ENCODE measurements at places on chromosomes 4 and X. TPM values are rescaled to one million over a fixed set of nuclear protein-coding genes. Genes with fewer than 3 reads are reported as not detected.

CCSER1 gene
- not detected for total RNA-seq

RPL10 gene
- 3,218 TPM for total RNA-seq

GAGE12J gene
- total RNA-seq, result not detected

S100G gene
- not detected for total RNA-seq

CLNK gene
- total RNA-seq, result 0.11 TPM

TCEAL9 gene
- 2.8 TPM for total RNA-seq

KLB gene
- total RNA-seq, result not detected

ETDA gene
- not detected for total RNA-seq

RRH gene
- 0.44 TPM for total RNA-seq

DGKK gene
- not detected for total RNA-seq

GRCh38 chr4:101835121-101835904, 44.8 kb downstream of the BANK1 start:
- H3K4me3 ChIP-seq, result no peak overlapping the region
- H3K36me3 ChIP-seq, result no peaks in the 10 kb centered on the region
- H3K27me3 ChIP-seq, result no peaks in the 10 kb centered on the region
- no peak for DNase-seq
- no peak overlapping the region for H3K27ac ChIP-seq

- H3K4me1 ChIP-seq, result no peaks in the 10 kb centered on the region
- H3K36me3 ChIP-seq, result no peaks in the 10 kb centered on the region
These were observed at the start of gene SMIM10 for GRCh38 chrX:134990801-134991481. Gene SMIM10, plus strand, starts transcription at chrX:134990991. Its CDS starts 105 bp downstream, at chrX:134991096.

DNA sequence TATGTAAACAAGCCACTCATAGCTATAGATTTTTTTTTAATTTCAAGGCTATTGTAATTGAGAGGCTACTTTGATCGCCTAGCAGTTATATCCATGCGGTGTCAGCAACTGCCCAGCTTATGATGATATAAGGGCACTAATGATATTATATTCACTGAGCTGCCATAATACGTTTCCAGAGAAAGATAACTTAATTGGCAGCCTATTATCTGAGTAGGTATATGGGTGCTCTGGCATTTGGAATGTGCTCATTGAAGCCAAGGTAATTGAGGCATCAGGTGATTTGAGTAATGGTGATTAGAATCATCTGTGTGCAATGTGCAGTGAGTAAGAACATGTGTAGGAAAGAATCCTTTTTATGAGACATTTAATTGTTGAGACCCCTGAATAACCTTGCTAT, 490.0 kb downstream of the CENPC start:
- no peaks in the 10 kb centered on the region for H3K36me3 ChIP-seq
- H3K27me3 ChIP-seq, result no peaks in the 10 kb centered on the region
- no peaks in the 10 kb centered on the region for H3K4me1 ChIP-seq
- no peak overlapping the region for H3K4me3 ChIP-seq
- no peak for DNase-seq
- H3K27ac ChIP-seq, result no peak overlapping the region

DNA sequence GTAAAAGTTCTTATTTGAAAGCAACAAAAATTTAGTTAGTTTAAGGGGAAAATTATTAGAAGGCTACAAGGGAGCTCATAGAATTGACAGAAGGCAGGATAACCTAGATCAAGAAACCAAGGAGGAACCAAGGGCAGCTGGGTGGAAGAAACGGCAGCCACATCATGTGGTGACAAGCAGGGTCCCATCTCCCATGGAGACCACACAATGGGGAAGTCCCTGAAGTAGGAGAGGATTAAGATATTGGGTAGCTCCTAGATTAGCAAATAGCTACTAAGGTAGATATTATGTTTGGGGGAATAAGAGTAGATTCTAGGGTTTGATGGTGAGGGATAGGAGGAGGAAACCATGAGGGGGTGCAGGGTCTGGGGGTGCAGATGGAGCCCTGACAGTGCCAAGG, 48.0 kb upstream of the TMEM154 start:
- no peak overlapping the region for H3K27ac ChIP-seq
- H3K27me3 ChIP-seq, result no peaks in the 10 kb centered on the region
- H3K4me3 ChIP-seq, result no peak overlapping the region
- H3K36me3 ChIP-seq, result no peaks in the 10 kb centered on the region
- no peaks in the 10 kb centered on the region for H3K4me1 ChIP-seq
- no peak for DNase-seq

- H3K27ac ChIP-seq, result no peak overlapping the region
- no peak overlapping the region for H3K4me3 ChIP-seq
- DNase-seq, result no peak
- H3K27me3 ChIP-seq, result no peaks in the 10 kb centered on the region
- no peaks in the 10 kb centered on the region for H3K36me3 ChIP-seq
- no peaks in the 10 kb centered on the region for H3K4me1 ChIP-seq
These were observed 10.5 kb upstream of the YTHDC1 start for GRCh38 chr4:68360231-68360968.

- no peak for DNase-seq
- no peaks in the 10 kb centered on the region for H3K27me3 ChIP-seq
- peaks cover 66% of the 10 kb centered on the region for H3K4me1 ChIP-seq
- no peak overlapping the region for H3K4me3 ChIP-seq
- H3K27ac ChIP-seq, result no peak overlapping the region
These were observed 111.4 kb downstream of the SH3KBP1 start for GRCh38 chrX:19775830-19776485.

- H3K36me3 ChIP-seq, result no peaks in the 10 kb centered on the region
- no peak overlapping the region for H3K27ac ChIP-seq
These were observed 63.4 kb upstream of the MAB21L2 start for GRCh38 chr4:150518559-150518958.

GRCh38 chr4:62656006-62656405, 1455.9 kb downstream of the ADGRL3 start:
- H3K4me3 ChIP-seq, result no peak overlapping the region
- no peaks in the 10 kb centered on the region for H3K4me1 ChIP-seq
- DNase-seq, result no peak
- no peaks in the 10 kb centered on the region for H3K27me3 ChIP-seq

- no peaks in the 10 kb centered on the region for H3K36me3 ChIP-seq
- no peak overlapping the region for H3K27ac ChIP-seq
- H3K4me1 ChIP-seq, result peaks cover 42% of the 10 kb centered on the region
- DNase-seq, result no peak
- H3K27me3 ChIP-seq, result no peaks in the 10 kb centered on the region
- H3K4me3 ChIP-seq, result no peak overlapping the region
These were observed 328.8 kb upstream of the GATB start for GRCh38 chr4:152089584-152089983.

GRCh38 chr4:7301126-7301785, 108.9 kb downstream of the SORCS2 start:
- H3K27ac ChIP-seq, result no peak overlapping the region
- no peaks in the 10 kb centered on the region for H3K36me3 ChIP-seq
- DNase-seq, result no peak
- H3K4me1 ChIP-seq, result no peaks in the 10 kb centered on the region
- no peak overlapping the region for H3K4me3 ChIP-seq

GRCh38 chrX:6067600-6067999, 161.1 kb downstream of the NLGN4X start:
- no peaks in the 10 kb centered on the region for H3K27me3 ChIP-seq
- no peaks in the 10 kb centered on the region for H3K36me3 ChIP-seq
- no peaks in the 10 kb centered on the region for H3K4me1 ChIP-seq

- H3K4me1 ChIP-seq, result no peaks in the 10 kb centered on the region
- H3K36me3 ChIP-seq, result no peaks in the 10 kb centered on the region
- no peak for DNase-seq
- H3K27me3 ChIP-seq, result peaks cover 17% of the 10 kb centered on the region
- H3K4me3 ChIP-seq, result no peak overlapping the region
These were observed 427 bp downstream of the NKX1-1 start for GRCh38 chr4:1405636-1406393.

DNA sequence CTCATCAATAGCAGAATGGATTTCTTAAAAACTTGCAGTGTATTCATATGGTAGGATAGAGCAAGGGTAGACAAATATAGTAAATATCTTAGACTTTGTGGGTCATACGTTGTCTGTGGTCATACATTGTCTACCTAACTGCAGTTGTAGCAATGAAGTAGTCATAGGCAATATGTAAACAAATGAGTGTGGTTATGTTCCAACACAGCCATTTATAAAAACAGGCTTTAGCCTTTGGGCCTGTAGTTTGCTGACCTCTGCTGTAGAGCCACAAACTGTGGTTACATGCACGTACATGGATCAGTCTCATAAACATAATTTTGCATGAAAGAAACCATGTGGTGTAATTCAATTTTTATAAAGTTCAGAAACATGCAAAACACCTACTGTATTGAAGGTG, 98.9 kb downstream of the LARP1B start:
- H3K27me3 ChIP-seq, result no peaks in the 10 kb centered on the region
- no peak overlapping the region for H3K4me3 ChIP-seq
- H3K36me3 ChIP-seq, result no peaks in the 10 kb centered on the region
- no peak overlapping the region for H3K27ac ChIP-seq
- no peak for DNase-seq
- H3K4me1 ChIP-seq, result no peaks in the 10 kb centered on the region

GRCh38 chr4:84681486-84682274, 98.8 kb downstream of the CDS1 start:
- H3K27ac ChIP-seq, result no peak overlapping the region
- H3K36me3 ChIP-seq, result no peaks in the 10 kb centered on the region
- H3K4me1 ChIP-seq, result no peaks in the 10 kb centered on the region
- H3K4me3 ChIP-seq, result no peak overlapping the region
- H3K27me3 ChIP-seq, result no peaks in the 10 kb centered on the region

DNA sequence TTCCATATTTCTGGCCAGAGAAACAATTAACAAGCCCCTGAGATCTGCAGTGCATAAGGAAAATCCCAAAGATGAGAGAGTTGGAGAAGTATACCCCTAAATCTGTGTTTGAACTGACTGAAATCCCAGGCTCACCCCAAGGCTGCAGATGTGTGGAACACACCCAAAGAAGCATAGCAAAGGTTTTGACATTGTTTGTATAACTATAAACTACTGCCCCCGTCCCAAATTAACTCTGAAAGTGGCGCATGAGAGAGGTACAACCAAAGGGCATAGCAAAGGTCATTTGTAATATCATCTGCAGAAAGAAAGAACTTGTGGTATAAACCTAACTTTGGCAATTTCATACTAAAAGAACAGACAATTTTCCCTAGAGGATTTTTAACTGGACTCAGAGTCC, 157.9 kb downstream of the DCAF12L1 start:
- no peaks in the 10 kb centered on the region for H3K27me3 ChIP-seq
- H3K27ac ChIP-seq, result no peak overlapping the region
- H3K4me1 ChIP-seq, result no peaks in the 10 kb centered on the region
- H3K4me3 ChIP-seq, result no peak overlapping the region
- no peaks in the 10 kb centered on the region for H3K36me3 ChIP-seq
- no peak for DNase-seq

- H3K27me3 ChIP-seq, result no peaks in the 10 kb centered on the region
- no peak for DNase-seq
- no peak overlapping the region for H3K4me3 ChIP-seq
- H3K27ac ChIP-seq, result no peak overlapping the region
- H3K36me3 ChIP-seq, result no peaks in the 10 kb centered on the region
These were observed 52.5 kb downstream of the POF1B start for GRCh38 chrX:85327060-85327333.

- no peak overlapping the region for H3K4me3 ChIP-seq
- no peak overlapping the region for H3K27ac ChIP-seq
- no peaks in the 10 kb centered on the region for H3K27me3 ChIP-seq
- H3K36me3 ChIP-seq, result no peaks in the 10 kb centered on the region
- no peaks in the 10 kb centered on the region for H3K4me1 ChIP-seq
These were observed 83.9 kb upstream of the RAI2 start for GRCh38 chrX:17944833-17945497.

GRCh38 chr4:183888564-183888963, 16.5 kb upstream of the STOX2 start:
- no peaks in the 10 kb centered on the region for H3K4me1 ChIP-seq
- DNase-seq, result no peak
- H3K4me3 ChIP-seq, result no peak overlapping the region

GRCh38 chr4:19256823-19257222, 994.9 kb upstream of the SLIT2 start:
- no peak overlapping the region for H3K27ac ChIP-seq
- H3K36me3 ChIP-seq, result no peaks in the 10 kb centered on the region
- no peak overlapping the region for H3K4me3 ChIP-seq
- no peaks in the 10 kb centered on the region for H3K4me1 ChIP-seq

DNA sequence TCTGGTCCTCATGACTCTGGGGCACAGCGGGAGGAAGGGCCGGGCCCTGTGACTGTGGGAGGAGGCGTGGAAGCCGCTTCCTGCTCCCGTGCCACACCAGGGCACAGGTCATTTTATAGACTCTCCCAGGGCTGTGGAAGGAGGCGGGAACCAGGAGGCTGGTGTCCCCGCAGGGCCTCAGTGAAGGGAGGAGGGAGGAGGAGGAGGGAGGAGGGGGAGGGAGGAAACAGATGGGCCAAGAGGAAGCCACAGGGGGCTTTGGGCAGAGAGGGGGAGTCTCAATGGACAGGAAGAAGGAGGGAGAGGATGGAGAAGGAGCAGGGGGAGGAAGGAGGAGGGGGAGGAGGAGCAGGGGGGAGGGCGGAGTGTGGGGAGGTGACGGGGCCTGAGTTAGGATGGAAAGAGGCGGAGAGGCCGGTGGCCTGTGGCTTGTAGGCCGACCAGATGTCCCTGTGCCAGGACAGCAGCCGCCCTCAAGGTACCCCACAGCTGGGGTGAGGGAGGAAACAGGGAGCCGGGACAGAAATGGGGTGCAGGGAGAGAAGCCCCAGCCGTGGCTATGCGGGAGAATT, 6.2 kb upstream of the PLCXD1 start:
- no peak for DNase-seq
- H3K4me1 ChIP-seq, result peaks cover 5% of the 10 kb centered on the region
- no peak overlapping the region for H3K27ac ChIP-seq
- H3K4me3 ChIP-seq, result no peak overlapping the region
- no peaks in the 10 kb centered on the region for H3K27me3 ChIP-seq

GRCh38 chr4:38526412-38526811, 137.6 kb upstream of the KLF3 start:
- H3K27ac ChIP-seq, result no peak overlapping the region
- no peaks in the 10 kb centered on the region for H3K27me3 ChIP-seq
- no peaks in the 10 kb centered on the region for H3K36me3 ChIP-seq
- H3K4me1 ChIP-seq, result peaks cover 25% of the 10 kb centered on the region
- DNase-seq, result no peak

DNA sequence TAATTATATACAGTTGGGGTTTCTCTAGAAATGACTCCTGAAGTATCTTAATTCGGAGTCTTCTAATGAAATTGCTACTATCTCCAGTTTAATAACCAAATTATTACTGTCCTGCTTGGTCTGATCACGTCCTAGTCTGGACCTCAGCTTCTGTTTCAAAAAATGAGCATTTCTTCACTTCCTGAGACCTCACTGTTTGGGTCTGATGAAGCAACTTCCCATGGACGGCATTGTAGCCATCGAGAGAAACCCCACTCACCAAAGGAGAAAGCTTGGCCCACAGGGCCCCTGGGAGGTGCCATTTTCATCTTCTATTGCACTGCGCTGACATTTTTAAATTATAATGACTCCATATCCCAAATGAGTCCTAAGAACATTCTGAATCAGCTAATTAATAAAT, 178.0 kb downstream of the MGST2 start:
- H3K4me3 ChIP-seq, result no peak overlapping the region
- H3K36me3 ChIP-seq, result no peaks in the 10 kb centered on the region
- no peak for DNase-seq
- H3K4me1 ChIP-seq, result no peaks in the 10 kb centered on the region
- no peak overlapping the region for H3K27ac ChIP-seq

All from CD8-positive, alpha-beta memory T cell (primary cell).